Fibroblast of villous mesenchyme (primary cell): ENCODE measurements at places on chromosomes 12 and 14.

DNA sequence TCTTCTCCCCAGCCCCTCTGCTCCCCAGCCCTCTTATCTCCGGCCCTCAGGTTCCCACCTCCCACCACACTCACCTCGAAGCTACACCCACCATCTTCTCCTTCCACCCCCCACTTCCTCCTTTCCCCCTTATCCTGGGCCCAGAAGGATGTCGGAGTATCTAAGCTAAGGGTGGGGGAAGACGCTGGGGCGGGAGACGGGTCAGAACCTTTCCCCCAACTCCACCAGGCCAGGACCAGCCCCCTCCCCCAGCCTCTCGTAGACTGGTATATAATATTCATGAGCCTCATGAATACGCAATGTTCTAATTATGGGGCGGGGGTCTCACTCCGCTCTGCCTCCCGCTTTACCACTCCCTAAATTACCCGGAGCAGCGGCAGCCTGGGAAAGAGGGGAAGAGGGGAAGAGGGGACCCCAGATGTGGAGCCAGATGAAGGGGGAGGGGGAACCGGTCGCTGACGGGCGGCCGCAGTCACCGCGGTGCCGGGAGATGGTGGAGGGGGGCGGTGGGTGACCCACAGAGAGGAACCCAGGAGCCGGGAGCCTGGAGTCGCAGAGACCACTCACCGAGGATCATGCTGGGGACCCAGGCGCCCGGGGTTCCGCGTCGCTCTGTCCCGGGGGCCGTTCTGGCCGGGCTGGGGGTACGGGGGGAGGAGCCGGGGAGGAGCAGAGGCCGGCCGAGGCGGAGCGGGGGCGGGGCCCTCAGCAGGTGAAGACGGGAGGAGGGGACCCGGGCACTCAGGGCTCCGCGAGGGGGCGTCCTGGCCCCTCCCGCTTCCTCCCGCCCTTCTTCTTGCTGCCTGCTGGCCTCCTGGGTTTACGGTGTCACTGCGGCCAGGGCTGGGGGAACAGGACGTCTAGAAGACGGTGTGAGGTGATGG is 6.4 kb upstream of the ZNF385A start:
- no peak for DNase-seq

- peak; percentile 43 for DNase-seq
Observed at GRCh38 chr12:25433581-25434325, 119.3 kb downstream of the LMNTD1 start.

DNA sequence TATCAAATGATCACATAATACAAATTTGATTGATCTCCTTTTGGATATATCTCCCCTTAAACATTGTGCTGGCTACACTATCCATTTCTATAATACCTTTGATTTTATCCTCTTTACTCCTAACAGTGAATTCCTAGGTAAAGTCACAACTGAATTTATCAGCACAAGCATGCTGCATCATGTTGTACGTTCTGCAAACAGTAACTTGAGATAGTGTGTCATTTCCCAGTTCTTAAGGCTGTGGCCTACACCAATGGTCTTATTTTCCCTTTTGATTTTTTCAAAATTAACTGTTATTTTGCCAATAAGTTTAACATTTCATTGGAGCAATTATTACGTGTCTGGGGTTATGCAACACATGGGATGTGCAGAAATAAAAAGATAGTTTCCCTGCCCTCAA is 24.8 kb downstream of the PRKCH start:
- DNase-seq, result no peak

DNA sequence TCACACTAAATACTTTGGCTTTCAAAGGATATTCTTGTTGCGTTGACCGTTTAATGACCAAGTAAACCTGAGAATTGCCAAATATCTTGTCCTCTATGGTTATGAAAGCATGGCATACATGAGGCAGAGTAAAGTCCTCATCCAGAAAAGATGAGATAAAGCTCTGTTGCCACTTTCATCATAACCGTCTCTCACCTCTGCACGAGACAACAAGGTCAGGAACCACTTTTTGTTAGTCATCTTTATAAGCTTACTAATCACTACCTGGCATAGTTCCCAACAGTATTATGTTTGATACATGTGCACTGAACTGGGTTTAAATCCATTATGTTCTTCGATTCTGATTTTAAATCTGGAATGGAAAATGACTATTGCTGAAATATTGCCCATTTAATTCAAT is 31.3 kb downstream of the PTPRB start:
- no peak for DNase-seq

DNA sequence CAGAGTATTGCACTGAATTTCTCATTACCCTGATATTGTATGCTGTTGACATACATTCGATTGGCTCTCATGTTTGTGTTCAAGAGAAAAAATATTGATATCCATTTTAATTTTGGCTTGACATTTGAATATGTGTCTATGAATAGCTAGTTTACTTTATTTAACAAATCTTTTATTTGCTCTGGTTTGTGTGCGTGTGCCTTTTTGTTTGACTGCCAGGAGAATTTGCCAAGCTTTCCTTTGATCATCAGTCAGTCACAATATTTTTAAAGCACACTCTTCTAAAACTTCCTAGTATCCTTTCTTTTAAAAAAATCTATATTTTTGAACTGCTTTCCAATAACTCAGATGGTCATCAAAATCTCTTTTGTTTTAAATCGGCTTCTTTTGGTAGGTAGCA is 179.3 kb upstream of the FLRT2 start:
- no peak for DNase-seq
